ENCODE measurements at places on chromosomes 2 and 18. TPM values are rescaled to one million over a fixed set of nuclear protein-coding genes. Genes with fewer than 3 reads are reported as not detected.

DNA sequence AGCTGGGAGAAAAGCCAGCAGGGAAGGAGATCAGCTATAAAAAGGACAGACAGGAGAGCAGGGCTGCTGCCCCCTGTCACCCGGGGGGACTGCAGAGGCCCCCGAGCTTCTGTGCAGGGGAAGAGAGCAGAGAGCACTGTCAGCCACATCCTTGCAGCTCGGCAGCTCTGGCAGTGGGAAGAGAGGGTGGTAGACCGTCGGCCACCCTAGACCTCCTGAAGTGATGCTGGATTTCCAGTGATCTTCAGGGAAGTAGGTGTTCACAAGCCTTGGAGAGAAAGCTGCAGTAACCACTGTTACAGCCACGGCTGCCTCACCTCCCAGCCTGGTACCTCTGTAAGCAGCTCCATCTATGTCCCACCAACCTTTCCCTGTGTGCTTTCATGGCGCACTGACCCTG is 134.9 kb downstream of the TFCP2L1 start:
- no peaks in the 10 kb centered on the region for H3K27me3 ChIP-seq
- no peak overlapping the region for H3K27ac ChIP-seq
- no peaks in the 10 kb centered on the region for H3K4me1 ChIP-seq
- DNase-seq, result no peak
- H3K36me3 ChIP-seq, result no peaks in the 10 kb centered on the region

DNA sequence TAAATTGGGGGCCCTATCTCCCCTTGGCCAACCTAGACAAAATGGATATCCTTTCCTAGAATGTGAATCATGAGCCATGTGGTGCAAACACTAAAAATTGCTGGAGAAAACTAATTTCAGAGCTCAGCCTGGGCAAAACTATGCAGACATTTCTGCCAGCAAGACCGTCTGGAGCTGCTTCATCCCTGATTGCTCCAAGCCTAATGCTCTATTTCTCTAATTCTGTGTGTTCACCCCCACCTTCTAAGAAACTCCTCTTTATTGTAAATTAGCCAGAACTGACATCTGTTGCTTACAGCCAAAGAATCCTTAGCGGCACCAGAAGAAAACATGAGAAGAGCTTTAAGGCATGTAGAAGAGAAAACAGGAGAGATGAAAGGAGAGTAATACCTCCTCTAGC is 337.7 kb upstream of the CHAC2 start:
- no peak overlapping the region for H3K4me3 ChIP-seq
- no peaks in the 10 kb centered on the region for H3K4me1 ChIP-seq
- no peak overlapping the region for H3K27ac ChIP-seq
- H3K27me3 ChIP-seq, result peaks cover 3% of the 10 kb centered on the region
- no peak for DNase-seq

DNA sequence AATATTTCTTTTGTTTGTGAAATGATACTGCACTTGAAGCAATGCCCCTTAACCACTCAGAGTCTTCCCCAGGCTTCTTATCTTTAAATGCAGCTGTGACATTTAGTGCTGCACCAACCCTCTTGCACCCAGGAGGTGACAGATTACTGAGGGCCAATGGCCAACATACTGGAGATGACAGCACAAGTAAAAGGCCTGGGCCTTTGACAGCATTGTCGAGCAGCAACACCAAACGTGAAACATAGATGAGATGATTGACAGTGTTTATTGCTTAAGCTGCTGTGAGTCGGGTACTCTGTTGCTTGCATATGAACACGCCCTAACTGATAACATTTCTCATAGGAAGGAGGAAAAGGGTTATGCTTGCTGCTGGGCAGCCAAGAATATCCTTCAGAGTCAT is 80.3 kb downstream of the THNSL2 start:
- H3K36me3 ChIP-seq, result no peaks in the 10 kb centered on the region
- H3K27me3 ChIP-seq, result peaks cover 7% of the 10 kb centered on the region
- H3K4me1 ChIP-seq, result no peaks in the 10 kb centered on the region
- no peak overlapping the region for H3K4me3 ChIP-seq

GRCh38 chr2:179677746-179678505 is 183.5 kb downstream of the ZNF385B start:
- no peak for DNase-seq
- H3K4me1 ChIP-seq, result no peaks in the 10 kb centered on the region
- no peak overlapping the region for H3K4me3 ChIP-seq
- no peaks in the 10 kb centered on the region for H3K36me3 ChIP-seq

DNA sequence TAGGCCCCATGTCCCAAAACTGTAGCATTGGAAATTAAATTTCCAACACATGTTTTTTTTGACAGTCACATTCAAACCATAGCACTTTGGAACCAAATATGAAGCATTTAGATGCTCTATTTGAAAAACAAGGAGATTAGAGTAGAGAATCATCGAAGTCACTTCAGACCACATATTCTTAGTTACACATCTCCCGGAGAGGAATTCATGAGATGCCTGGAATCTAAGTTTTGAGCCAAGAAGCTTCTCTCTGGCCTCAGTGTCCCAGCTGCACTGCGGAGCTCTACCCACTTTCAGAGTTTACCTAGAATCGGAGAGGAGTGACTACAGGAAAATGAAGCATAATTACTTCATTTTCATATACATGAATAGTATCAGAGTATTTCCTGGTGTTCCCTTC is 385.9 kb downstream of the TNS1 start:
- peaks cover 1% of the 10 kb centered on the region for H3K27me3 ChIP-seq
- no peak overlapping the region for H3K4me3 ChIP-seq
- H3K27ac ChIP-seq, result no peak overlapping the region
- no peak for DNase-seq
- H3K36me3 ChIP-seq, result no peaks in the 10 kb centered on the region

- H3K36me3 ChIP-seq, result no peaks in the 10 kb centered on the region
- no peak overlapping the region for H3K27ac ChIP-seq
- H3K4me3 ChIP-seq, result no peak overlapping the region
- no peaks in the 10 kb centered on the region for H3K4me1 ChIP-seq
These were observed 293.3 kb upstream of the TFPI start for GRCh38 chr2:187847245-187848208.

The ASPRV1 gene
- total RNA-seq, result 1.0 TPM

DNA sequence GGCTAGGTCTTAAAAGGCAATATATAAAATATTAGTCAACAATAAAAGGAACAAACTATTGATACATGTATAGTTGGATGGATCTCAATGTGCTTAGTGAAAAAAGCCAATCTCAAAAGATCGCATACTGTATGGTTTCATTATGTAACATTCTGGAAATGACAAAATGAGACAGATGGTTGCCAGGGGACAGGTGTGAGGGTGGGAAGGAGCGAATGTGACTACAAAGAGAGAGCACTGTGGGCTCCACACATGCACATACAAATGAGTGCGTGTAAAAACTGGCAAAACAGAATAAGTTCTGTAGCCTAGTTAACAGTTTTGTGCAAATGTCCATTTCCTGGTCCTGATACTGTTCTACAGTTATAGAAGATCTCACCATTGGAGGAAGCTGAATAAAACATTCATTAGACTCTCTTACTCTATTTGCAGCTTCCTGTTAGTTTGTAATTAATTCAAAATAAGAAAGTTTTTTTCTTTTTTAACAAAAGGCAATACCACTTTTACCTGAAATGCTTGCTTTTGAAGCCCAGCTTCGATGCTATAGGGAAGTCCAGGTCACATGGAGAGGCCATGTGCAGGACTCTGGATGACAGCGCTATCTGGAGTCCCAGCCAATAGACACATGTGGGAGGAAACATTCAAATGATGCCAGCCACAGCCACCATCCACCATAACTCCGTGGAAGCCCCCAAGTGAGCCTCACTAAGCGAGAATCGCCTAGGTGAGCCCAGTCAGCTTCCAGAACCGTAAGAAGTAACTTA is 21.0 kb upstream of the C2orf80 start:
- H3K27me3 ChIP-seq, result peaks cover 1% of the 10 kb centered on the region
- H3K36me3 ChIP-seq, result no peaks in the 10 kb centered on the region
- no peak overlapping the region for H3K27ac ChIP-seq
- H3K4me3 ChIP-seq, result no peak overlapping the region
- H3K4me1 ChIP-seq, result no peaks in the 10 kb centered on the region

The TNS1 gene
- 0.91 TPM for total RNA-seq

GRCh38 chr2:118309946-118310680 is 221.8 kb downstream of the INSIG2 start:
- peak; percentile 71 for DNase-seq
- no peaks in the 10 kb centered on the region for H3K36me3 ChIP-seq
- H3K27me3 ChIP-seq, result peaks cover 29% of the 10 kb centered on the region

The REG1B gene
- total RNA-seq, result not detected

The SAG gene
- 0.05 TPM for total RNA-seq

GRCh38 chr2:36058076-36058475 is 297.5 kb upstream of the CRIM1 start:
- H3K27me3 ChIP-seq, result peaks cover 10% of the 10 kb centered on the region
- no peak overlapping the region for H3K4me3 ChIP-seq
- DNase-seq, result no peak
- H3K27ac ChIP-seq, result no peak overlapping the region
- H3K36me3 ChIP-seq, result no peaks in the 10 kb centered on the region
- peaks cover 5% of the 10 kb centered on the region for H3K4me1 ChIP-seq

- no peaks in the 10 kb centered on the region for H3K27me3 ChIP-seq
- H3K4me1 ChIP-seq, result no peaks in the 10 kb centered on the region
- H3K27ac ChIP-seq, result no peak overlapping the region
These were observed 189.7 kb upstream of the CDH2 start for GRCh38 chr18:28366676-28367075.
